ENCODE measurements at places on chromosomes 6 and 20. TPM values are rescaled to one million over a fixed set of nuclear protein-coding genes. Genes with fewer than 3 reads are reported as not detected.

The ROS1 gene
- total RNA-seq, result not detected

The HLA-DQB2 gene
- not detected for total RNA-seq

The RFX6 gene
- total RNA-seq, result 0.23 TPM

The ZNF341 gene
- total RNA-seq, result 4.3 TPM

The MYB gene
- total RNA-seq, result 14.5 TPM

The C20orf141 gene
- total RNA-seq, result not detected

The SF3B5 gene
- 154 TPM for total RNA-seq

The TMEM14A gene
- total RNA-seq, result 26.9 TPM

The CGA gene
- not detected for total RNA-seq

The OLIG3 gene
- not detected for total RNA-seq

The C6orf15 gene
- total RNA-seq, result 0.33 TPM

The OR2H2 gene
- not detected for total RNA-seq

The IL17F gene
- total RNA-seq, result not detected

The DEF6 gene
- 2.0 TPM for total RNA-seq

The CYP39A1 gene
- 0.94 TPM for total RNA-seq

The RIPPLY2 gene
- total RNA-seq, result not detected

The CFAP61 gene
- total RNA-seq, result not detected

The BPIFB1 gene
- not detected for total RNA-seq

The MGME1 gene
- 10.9 TPM for total RNA-seq

The SYNDIG1 gene
- not detected for total RNA-seq

The DNAAF9 gene
- total RNA-seq, result not detected

The MEI4 gene
- total RNA-seq, result not detected

The IFT52 gene
- 25.5 TPM for total RNA-seq

The MYCT1 gene
- not detected for total RNA-seq

The PRPF6 gene
- total RNA-seq, result 102 TPM

The POM121L2 gene
- total RNA-seq, result not detected

The PRR18 gene
- 0.05 TPM for total RNA-seq

The ANKRD60 gene
- not detected for total RNA-seq

The CCM2L gene
- not detected for total RNA-seq

The PSORS1C2 gene
- not detected for total RNA-seq

The ABCF1 gene
- 57.3 TPM for total RNA-seq

The XKR7 gene
- total RNA-seq, result not detected

The DYNLT1 gene
- total RNA-seq, result 37.5 TPM

The GSTA4 gene
- total RNA-seq, result 5.4 TPM

The ACSS1 gene
- total RNA-seq, result 47.0 TPM

The FKBP1C gene
- 0.08 TPM for total RNA-seq

The SIRPD gene
- not detected for total RNA-seq

The TTPAL gene
- total RNA-seq, result 4.8 TPM

The SNAI1 gene
- 1.5 TPM for total RNA-seq

The NMBR gene
- not detected for total RNA-seq

The SLC13A3 gene
- total RNA-seq, result not detected

The SDC4 gene
- total RNA-seq, result 79.1 TPM

The EBF4 gene
- 0.23 TPM for total RNA-seq

The POFUT1 gene
- total RNA-seq, result 56.1 TPM

The RNF114 gene
- 62.4 TPM for total RNA-seq

The MYL9 gene
- total RNA-seq, result 0.76 TPM

The ALDH8A1 gene
- not detected for total RNA-seq

The ULBP3 gene
- total RNA-seq, result 8.4 TPM

The NRSN1 gene
- total RNA-seq, result not detected

The MPIG6B gene
- not detected for total RNA-seq

The TENT5A gene
- 3.9 TPM for total RNA-seq

The RPRD1B gene
- 33.9 TPM for total RNA-seq

The TMEM30A gene
- total RNA-seq, result 32.3 TPM

The HLA-DPA1 gene
- total RNA-seq, result not detected

The FKBP1A gene
- total RNA-seq, result 86.3 TPM

The B3GALT4 gene
- 10.6 TPM for total RNA-seq

The CCN6 gene
- total RNA-seq, result not detected

The KIAA1755 gene
- 0.05 TPM for total RNA-seq

Data from HT-29 (cell line).